ENCODE measurements at places on chromosomes 6 and 20. TPM values are rescaled to one million over a fixed set of nuclear protein-coding genes. Genes with fewer than 3 reads are reported as not detected.

Gene MYLK2
- polyA plus RNA-seq, result 0.24 TPM

Gene SLC22A23
- polyA plus RNA-seq, result 0.81 TPM

Gene C6orf118
- polyA plus RNA-seq, result not detected

Gene SYNDIG1
- not detected for polyA plus RNA-seq

- no peak overlapping the region for H3K4me3 ChIP-seq
- DNase-seq, result no peak
- no peaks in the 10 kb centered on the region for H3K36me3 ChIP-seq
These were observed 28.7 kb downstream of the MYB start for GRCh38 chr6:135209803-135210202.

DNA sequence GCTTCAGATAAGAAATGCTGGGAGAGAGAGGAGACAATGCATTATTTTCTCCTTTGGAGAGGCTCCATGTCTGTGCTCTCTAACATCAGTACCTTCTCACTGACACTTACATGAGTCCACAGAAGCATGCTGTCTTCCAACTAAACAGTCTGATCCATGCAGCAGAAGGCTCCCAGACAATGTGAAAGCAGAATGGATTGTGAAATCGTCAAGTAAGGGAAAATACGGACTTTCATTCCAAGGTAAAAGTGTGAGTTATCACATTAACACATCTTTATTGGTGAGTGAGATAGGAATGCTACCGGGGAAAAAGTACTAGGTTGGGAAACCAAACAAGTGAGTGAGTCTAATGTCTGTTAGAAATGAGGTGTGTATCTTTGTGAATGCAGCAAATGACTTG, 167.6 kb upstream of the KCNK16 start:
- H3K4me3 ChIP-seq, result no peak overlapping the region
- no peaks in the 10 kb centered on the region for H3K36me3 ChIP-seq
- no peaks in the 10 kb centered on the region for H3K4me1 ChIP-seq
- no peak overlapping the region for H3K27ac ChIP-seq
- no peak for DNase-seq

- H3K27me3 ChIP-seq, result no peaks in the 10 kb centered on the region
- H3K36me3 ChIP-seq, result no peaks in the 10 kb centered on the region
- H3K27ac ChIP-seq, result no peak overlapping the region
- no peak overlapping the region for H3K4me3 ChIP-seq
- no peaks in the 10 kb centered on the region for H3K4me1 ChIP-seq
- no peak for DNase-seq
These were observed 6.1 kb upstream of the JARID2 start for GRCh38 chr6:15239616-15240364.

DNA sequence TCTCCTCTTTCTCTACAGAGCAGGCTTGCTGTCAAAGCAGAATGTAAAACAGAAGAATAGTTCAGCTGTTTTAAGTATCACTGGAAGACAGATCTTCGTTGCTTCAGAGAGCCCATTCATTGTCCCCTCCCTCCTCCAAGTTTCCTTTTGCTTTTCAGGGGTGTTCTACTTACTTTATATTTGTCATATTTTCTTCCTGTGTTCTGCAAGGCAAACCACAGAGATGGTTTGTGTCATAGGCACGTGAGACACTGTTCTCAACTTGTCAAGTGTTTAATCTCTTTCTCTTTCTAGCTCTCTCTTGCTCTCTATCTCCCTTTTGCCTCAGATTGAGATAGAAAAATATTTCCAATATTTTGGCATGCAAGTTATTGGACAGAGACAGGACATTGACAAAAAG, 228.9 kb upstream of the DEFB112 start:
- no peak overlapping the region for H3K4me3 ChIP-seq
- H3K4me1 ChIP-seq, result no peaks in the 10 kb centered on the region
- DNase-seq, result no peak
- H3K27ac ChIP-seq, result no peak overlapping the region
- no peaks in the 10 kb centered on the region for H3K36me3 ChIP-seq

All from GM12878 (cell line).